CD4-positive, alpha-beta T cell treated with Interleukin-2 at 100 ng/mL for 4 hours (primary cell): ENCODE measurements at places on chromosomes 12 and 14.

- no peak for DNase-seq
Measured at GRCh38 chr12:70045036-70045435, 198.2 kb upstream of the CNOT2 start.

DNA sequence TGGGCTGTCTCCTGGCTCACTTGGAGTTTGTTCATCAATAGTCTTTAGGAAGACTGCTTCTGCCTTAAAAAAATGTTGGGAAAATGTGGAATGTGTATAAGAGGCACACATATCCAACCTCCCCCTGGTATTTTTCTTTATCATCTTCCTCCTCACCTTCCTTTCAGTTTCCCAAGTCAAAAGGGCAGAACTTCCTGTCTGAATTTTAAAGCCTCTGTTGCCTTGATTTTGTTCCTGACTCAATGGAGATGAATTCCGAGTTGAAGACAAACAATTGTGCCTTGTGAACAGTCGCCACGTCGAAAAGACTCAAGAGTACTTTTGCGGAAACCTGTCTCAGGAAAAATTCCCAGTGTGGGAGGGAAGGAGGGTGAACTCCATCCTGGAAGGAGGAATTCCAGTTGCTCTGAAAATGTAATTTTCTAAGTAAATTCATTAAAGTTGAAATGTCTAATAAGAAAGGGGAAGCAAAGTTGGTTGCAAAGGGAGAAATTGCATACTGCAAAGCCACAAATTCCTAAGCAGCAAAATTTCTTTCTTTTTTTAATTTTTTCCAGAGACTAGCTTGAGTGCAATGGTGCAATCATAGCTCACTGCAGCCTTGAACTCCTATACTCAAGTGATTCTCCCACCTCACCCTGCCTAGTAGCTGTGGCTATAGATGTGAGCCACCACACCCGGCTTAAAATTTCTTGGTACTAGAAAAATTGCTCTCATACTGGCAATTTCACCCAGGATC, 50.2 kb upstream of the ELK3 start:
- no peak for DNase-seq

GRCh38 chr14:20618271-20618749, 23.2 kb downstream of the OR6S1 start:
- DNase-seq: no peak

GRCh38 chr14:35944847-35945246, 118.7 kb downstream of the BRMS1L start:
- no peak for DNase-seq

- DNase-seq: peak; percentile 1
Measured at GRCh38 chr12:106113042-106113441, 25.7 kb downstream of the NUAK1 start.

DNA sequence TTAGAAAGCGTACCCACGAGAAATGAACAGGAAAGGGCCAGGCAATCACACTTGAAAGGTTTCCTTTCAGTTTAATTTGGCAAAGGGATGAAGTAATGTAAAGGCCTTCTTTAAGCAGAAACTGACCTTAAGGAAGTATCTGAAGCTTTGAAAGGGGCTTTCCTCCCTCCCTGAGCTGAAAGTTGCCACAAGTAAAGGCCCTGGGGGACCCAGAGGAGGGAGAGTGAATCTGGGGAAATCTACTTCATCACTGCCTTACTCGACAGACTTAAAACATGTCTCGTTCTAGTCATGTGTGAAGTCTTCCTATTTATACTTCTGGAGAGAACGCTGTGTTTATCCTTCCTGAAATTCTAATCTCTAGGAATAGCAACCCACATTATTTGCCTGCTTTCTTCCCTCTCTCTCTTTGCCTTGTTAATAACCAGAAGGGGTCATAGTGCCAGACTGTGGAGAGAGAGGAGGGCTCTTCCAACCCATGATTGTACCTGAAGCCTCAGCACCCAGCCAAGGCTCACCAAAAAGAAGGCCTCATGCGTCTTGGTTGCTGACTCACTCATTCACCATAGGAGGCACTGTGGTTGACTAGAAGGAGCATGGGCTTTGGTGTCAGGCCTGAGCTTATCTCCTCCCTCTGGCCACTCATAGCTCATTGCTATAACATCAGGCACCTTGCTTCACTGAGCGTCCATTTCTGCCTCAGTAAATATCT, 10.2 kb upstream of the GPX2 start:
- DNase-seq: no peak

DNA sequence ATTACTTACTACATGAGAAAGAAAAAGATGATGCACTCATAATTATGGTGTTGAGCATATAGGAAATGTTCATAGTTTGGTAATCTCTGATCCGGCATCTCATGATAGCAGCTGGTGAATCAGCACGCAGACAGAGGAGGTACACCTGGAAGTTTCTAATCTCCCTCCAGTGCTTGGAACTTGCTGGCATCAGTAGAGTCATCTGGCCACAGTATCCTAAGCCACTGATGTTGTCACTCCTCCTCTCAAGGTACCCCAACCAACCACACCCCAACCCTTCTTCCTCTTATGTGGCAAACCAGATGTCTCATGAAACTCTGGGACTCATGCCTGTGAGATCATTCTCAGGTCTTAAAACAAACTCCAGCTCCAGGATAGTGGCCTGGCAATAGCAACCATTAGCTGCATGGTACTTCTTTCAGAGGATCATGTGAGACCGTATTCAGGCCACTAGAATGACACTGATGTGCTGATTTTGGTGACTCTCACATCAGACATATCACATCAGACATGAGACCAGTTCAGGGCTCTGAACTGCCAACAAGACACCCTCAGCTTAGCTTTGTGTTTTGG, 143.0 kb downstream of the RASSF9 start:
- no peak for DNase-seq

- DNase-seq: no peak
Measured at GRCh38 chr14:64807551-64807950, 72.2 kb downstream of the SPTB start.

DNA sequence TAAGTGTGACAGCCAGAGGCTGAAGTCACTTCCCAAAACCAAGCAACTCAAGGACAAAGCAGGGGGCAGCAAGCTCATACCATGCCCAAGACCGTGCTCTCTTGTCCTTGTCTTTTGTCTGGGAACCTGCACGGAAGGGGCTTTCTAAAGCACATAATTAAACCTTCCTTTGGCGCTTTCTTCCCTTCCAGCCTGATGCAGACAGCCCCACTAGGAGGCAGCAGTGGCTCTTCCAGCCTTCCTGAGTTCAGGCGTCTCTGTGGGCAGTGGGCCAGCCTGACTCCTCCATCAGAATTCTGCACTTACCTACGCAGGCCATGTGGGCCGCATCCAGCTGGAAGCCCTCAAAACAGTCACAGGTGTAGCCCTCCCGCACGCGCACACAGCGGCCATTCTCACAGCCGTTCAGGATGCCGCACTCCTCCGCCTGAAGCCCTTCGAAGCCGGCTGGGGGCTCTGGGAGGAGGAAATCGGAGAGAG, 7.6 kb downstream of the ISCA2 start:
- DNase-seq: no peak

GRCh38 chr12:19671695-19672094, 232.4 kb downstream of the AEBP2 start:
- no peak for DNase-seq

- no peak for DNase-seq
Measured at GRCh38 chr12:31309279-31309678, 16.7 kb downstream of the SINHCAF start.

DNA sequence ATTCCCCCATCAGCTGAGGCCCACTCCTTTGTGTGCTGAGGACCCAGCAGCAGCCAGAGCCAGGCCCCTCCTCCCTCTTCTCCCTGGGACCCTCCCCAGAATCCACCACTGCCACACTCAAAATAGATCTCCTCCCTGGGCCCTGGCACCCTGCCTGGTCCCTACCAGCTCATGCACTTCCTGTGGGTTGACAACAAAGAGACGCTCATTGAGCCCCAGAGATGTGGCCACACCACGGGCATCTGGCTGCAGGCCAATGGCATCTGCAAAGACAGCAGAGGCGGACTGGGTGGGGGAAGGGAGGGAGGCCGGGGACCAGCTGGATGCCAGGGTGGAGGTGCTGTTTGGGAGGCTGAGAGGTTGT, 16.0 kb upstream of the ENDOU start:
- DNase-seq: peak; percentile 77

DNA sequence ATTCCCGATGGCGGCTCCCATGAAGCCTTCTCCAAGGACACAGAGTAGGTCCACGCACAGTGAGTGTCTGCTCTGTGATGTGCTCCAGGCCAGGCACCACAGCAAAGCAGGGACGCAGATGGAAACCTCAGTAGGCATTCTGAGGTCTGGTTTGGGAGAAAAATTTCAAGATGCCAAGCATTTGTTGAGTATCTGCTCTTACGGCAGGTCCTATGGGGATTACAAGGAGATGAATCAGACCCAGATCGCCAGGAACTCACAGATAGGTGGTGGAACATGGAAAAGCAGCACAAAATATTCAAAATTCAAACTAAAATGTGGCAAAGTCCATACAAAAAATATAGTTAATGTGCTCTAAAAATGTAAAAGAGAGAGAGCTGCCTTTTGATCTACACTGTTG, 684.9 kb upstream of the TMEM132C start:
- no peak for DNase-seq

DNA sequence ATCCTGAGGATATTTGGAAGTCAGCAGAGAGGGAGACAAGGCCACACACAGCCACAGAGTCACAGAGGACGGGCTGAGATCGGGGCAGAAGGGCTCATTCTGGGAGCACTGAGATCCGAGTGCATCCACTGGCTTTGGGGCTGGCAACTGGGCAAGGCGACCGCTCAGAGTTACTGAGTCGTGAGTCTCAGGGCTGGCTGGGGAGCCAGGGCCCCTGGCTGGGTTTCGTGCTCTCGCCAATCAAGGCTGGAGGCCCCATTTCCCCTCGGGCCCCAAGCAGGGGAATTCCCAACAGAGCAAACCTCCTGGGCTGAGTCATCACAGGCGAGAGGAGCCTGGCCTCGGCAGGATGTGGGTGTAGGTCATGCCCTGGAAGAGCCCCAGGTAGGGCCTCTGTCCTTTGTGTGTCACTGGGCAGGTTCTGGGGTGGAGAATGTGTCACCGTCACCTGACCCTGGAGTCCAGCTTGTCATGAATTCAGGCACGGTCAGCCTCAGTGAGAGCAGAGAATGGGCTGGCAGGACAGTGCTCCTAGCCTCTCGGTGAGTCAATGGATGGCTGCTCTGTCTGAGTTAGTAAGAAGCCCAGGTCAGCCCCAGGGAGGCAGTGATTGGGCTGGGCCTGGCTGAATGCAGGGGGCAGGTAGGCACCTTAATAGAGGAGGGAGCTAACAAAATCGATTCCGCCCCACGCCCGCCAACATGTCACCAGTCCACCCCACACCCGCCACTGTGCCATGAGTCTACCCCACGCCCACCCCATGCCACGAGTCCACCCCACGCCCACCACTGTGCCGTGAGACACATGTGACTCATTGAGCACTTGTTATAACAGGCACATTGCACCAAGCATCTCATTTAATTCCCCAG, 16.9 kb downstream of the ASB2 start:
- peak; percentile 95 for DNase-seq

DNA sequence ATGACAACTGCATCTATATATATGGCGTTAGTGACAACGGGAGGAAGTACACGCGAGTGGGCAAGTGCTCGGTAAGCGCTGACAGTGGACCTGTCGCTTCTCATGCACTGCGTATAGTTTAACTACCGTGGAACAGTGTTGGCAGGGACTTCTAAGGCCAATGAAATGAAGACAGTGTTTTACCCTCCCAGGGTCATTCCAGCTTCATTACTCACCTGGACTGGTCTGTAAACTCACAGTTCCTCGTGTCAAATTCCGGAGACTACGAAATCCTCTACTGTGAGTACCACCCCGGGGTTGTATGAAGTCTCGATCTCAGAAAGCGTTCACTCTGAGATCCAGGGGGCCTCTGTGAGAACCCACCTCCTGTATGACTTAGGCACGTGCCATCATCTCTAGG, 129.2 kb upstream of the EVL start:
- no peak for DNase-seq

GRCh38 chr12:61367281-61367785, 892.9 kb upstream of the USP15 start:
- DNase-seq: no peak

DNA sequence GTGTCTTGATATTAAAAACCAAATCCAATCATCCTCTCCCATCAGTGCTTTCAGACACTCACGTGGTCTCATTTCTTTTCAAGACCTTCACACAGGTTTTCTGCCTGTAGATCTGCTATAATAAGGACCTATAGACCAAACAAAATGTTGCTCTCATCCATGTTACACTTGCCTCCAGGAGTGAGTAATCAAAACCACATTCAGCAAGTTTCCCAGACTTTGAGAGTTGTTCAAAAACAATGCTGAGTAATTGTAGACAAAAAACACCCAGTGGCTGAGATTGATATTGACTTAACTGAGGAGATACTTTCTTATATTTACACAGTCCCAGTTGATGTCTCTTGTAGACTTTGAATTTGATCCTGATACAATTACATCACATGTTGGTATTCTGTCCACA, 383.1 kb downstream of the TMEM132D start:
- DNase-seq: no peak
